Astrocyte (in vitro differentiated cells and primary cell): ENCODE measurements at places on chromosomes 13 and 19. TPM values are rescaled to one million over a fixed set of nuclear protein-coding genes. Genes with fewer than 3 reads are reported as not detected.
A peak's percentile ranks its signal among the peaks of the same experiment; 100 is the strongest.

Gene LILRB3
- total RNA-seq = not detected in 2 replicates

Gene ZNF418
- 5.5 and 10.4 TPM in 2 replicates for total RNA-seq

Gene TMEM221
- 0.19 and 0.23 TPM in 2 replicates for total RNA-seq

Gene CEACAM6
- total RNA-seq = not detected in 2 replicates

Gene GPALPP1
- total RNA-seq = 18.5 and 22.2 TPM in 2 replicates

- H3K36me3 ChIP-seq = no peaks in the 10 kb centered on the region
- H3K27me3 ChIP-seq = no peaks in the 10 kb centered on the region
- no peak overlapping the region for H3K27ac ChIP-seq
Measured at GRCh38 chr19:29090783-29091526, 122.0 kb downstream of the UQCRFS1 start.

GRCh38 chr19:42113641-42114348 lies 18.5 kb downstream of the POU2F2 start:
- peaks cover 4% of the 10 kb centered on the region for H3K36me3 ChIP-seq
- peak overlapping the region; percentile 24 for H3K4me3 ChIP-seq
- no peaks in the 10 kb centered on the region for H3K27me3 ChIP-seq

GRCh38 chr19:17091758-17092333 lies 16.3 kb downstream of the MYO9B start:
- H3K27me3 ChIP-seq = no peaks in the 10 kb centered on the region
- no peak overlapping the region for H3K27ac ChIP-seq
- H3K4me1 ChIP-seq = peaks cover 28% of the 10 kb centered on the region

DNA sequence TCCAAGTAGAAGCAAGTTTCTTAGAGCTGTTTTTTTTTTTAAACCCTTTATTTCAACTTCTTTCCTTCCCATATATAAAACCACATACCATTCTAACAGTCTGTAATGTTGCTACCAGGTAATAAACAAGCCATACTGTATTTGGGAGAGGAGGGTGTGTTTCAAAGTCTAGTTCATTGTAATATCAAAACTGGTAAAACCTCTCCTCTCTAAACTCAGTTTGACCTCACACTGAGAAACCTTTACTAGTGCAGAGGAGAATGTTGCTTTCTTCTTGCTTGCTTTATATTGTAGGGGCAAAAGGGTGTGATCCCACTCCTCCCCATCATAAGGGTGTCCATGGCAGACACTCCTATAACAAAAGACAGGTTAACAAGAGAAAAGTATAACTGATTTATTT lies 155.1 kb downstream of the GGACT start:
- no peaks in the 10 kb centered on the region for H3K27me3 ChIP-seq
- peaks cover 13% of the 10 kb centered on the region for H3K4me1 ChIP-seq
- peak overlapping the region; percentile 44 for H3K27ac ChIP-seq
- H3K4me3 ChIP-seq = no peak overlapping the region
- no peaks in the 10 kb centered on the region for H3K36me3 ChIP-seq
- DNase-seq = no peak

DNA sequence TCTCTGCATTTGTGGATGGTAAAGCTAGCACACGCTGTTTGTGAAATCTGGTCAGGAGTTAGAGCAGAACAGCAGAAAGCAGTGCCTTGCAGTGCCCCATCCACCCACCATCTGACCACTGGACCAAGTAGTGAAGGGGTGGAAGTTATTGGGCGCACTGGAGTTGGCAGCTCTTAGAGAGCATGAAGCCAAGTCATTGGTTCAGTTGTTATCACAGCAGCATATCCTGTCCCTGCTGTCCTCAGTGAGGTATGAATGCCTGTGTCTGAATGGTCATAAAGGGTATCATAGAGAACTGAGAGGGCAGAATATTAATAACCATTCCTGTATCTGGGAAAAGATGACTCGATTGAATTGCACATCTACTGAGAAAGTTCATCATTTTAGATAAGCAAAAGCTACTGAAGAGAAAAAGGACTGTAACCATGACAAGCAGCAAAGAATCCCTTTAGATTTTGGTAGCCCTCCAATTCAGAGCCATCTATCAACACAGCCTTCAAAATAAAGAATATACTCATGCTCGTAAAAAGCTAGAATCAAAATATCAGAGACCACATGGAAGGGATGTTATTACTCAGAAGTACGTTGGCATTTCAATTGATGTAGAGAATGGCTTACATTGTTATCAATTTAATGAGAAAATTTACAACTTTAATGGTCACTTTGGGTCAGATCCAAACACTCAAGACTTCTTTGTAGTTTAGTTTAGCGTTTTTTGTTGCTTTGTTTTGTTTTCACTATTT lies 919.0 kb downstream of the EFNB2 start:
- peak; percentile 53 for DNase-seq
- H3K4me1 ChIP-seq = peaks cover 6% of the 10 kb centered on the region
- H3K27ac ChIP-seq = no peak overlapping the region
- H3K27me3 ChIP-seq = no peaks in the 10 kb centered on the region
- no peaks in the 10 kb centered on the region for H3K36me3 ChIP-seq

DNA sequence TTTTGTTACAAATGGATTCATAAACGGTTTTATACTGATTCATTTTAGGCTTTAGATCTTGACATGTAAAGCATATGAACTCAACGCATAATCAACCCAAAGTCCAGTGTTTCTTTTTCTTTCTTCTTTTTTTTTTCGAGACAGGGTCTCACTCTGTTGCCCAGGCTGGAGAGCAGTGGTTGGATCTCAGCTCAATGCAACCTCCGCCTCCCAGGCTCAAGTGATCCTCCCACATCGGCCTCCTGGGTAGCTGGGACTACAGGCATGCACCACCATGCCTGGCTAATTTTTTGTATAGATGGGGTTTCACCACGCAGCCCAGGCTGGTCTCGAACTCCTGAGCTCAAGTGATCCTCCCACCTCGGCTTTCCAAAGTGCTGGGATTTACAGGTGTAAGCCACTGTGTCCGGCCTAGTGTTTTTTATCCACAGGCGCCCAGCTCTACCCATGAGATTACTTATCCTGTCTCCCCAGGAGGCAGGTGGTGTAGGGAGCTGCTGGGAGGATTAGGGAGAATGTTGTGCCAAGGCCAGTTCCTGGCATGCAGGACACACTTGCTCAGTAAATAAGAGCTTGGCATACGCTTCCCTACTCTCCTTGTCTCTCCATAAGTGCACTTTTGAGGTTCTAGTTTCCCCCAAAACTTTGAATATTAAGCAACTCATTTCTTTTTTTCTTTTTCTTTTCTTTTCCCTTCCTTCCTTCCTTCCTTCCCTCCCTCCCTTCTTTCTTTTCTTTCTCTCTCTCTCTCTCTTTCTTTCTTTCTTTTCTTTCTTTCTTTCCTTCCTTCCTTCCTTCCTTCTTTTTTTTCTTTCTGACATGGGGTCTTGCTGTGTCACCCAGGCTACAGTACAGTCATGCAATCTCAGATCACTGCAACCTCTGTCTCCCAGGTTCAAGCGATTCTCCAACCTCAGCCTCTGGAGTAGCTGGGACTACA lies 4.8 kb upstream of the CEBPA start:
- H3K27me3 ChIP-seq = peaks cover 16% of the 10 kb centered on the region
- H3K36me3 ChIP-seq = no peaks in the 10 kb centered on the region
- H3K4me1 ChIP-seq = no peaks in the 10 kb centered on the region

- peaks cover 78% of the 10 kb centered on the region for H3K27me3 ChIP-seq
- H3K27ac ChIP-seq = no peak overlapping the region
- no peak overlapping the region for H3K4me3 ChIP-seq
- H3K36me3 ChIP-seq = no peaks in the 10 kb centered on the region
- no peaks in the 10 kb centered on the region for H3K4me1 ChIP-seq
Measured at GRCh38 chr19:41924151-41925145, 3.8 kb downstream of the ERFL start.

GRCh38 chr19:14440049-14440448 lies 6.9 kb downstream of the PKN1 start:
- peaks cover 3% of the 10 kb centered on the region for H3K36me3 ChIP-seq
- no peak overlapping the region for H3K4me3 ChIP-seq
- H3K27me3 ChIP-seq = no peaks in the 10 kb centered on the region
- peaks cover 3% of the 10 kb centered on the region for H3K4me1 ChIP-seq
- no peak overlapping the region for H3K27ac ChIP-seq

DNA sequence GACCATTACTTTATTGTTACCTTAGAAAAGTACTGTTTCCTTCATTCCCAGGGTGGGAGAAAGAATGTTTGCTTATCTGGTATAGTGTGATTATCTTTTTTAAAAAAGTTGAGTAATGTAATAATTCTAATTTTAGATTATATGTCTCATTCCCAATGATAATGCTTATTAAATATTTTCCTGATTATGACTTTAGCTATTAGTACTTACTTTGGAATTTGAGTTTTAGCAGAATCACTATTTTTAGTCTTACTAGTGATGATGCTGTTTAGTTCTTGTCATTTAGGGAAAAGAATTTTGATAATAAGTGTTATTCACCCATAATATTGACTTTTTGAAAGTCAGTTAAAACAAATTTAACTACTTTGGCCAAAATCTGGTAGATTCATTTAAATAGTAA lies 95.2 kb downstream of the FRY start:
- H3K4me3 ChIP-seq = no peak overlapping the region
- H3K36me3 ChIP-seq = no peaks in the 10 kb centered on the region
- peaks cover 3% of the 10 kb centered on the region for H3K4me1 ChIP-seq
- no peaks in the 10 kb centered on the region for H3K27me3 ChIP-seq
- no peak for DNase-seq

DNA sequence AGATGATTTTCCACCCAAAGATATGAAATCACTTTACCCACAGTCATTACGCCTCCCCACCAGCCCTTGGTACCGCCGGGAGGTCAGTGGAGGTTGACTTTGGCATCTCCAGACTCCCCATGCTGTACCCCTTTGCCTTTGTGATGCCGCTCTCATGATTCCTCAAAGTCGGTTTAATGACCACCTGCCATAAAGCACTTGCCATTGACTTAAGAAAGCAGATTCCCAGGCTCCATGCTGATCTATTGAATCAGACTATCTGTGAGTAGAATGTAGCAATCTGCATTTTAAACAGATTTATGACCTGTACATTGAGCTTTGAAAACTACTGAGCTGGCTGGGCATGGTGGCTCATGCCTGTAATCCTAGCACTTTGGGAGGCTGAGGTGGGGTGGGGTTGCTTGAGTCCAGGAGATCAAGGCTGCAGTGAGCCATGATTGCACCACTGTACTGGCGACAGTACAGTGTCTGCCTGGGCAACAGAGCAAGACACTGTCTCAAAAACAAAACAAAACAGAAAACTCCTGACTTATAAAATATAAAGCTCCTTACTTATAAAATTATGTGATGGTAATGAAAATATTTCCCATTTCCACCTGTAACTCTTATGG lies 235.2 kb downstream of the KLF5 start:
- no peak for DNase-seq
- no peaks in the 10 kb centered on the region for H3K27me3 ChIP-seq
- no peaks in the 10 kb centered on the region for H3K4me1 ChIP-seq

DNA sequence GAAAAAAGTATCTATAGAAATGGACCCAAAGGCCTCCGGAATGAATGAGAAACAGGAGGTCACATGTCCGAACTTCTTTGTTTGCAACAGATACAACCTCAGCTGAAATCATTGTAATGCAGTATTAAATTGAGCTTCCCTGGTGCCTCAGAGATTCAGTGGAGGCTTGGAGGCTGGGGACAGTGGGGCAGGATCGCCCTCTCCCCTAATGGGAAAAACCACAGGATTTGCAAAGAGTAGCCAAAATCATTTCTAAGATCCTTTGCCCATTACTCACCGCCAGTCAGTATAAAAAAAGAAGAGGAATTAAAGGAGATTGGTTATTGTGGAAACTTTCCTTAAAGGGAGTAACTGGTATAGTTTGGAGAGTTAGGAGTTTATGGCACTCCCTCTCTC lies 30.4 kb upstream of the IRS2 start:
- H3K36me3 ChIP-seq = no peaks in the 10 kb centered on the region
- H3K27me3 ChIP-seq = no peaks in the 10 kb centered on the region
- H3K4me1 ChIP-seq = peaks cover 27% of the 10 kb centered on the region
- no peak overlapping the region for H3K4me3 ChIP-seq

GRCh38 chr19:11418094-11418548 lies 993 bp downstream of the RGL3 start:
- H3K4me3 ChIP-seq = no peak overlapping the region
- peaks cover 47% of the 10 kb centered on the region for H3K27me3 ChIP-seq
- DNase-seq = no peak
- H3K4me1 ChIP-seq = peaks cover 3% of the 10 kb centered on the region
- no peaks in the 10 kb centered on the region for H3K36me3 ChIP-seq

GRCh38 chr13:59686798-59687394 lies 476.8 kb downstream of the DIAPH3 start:
- H3K27me3 ChIP-seq = no peaks in the 10 kb centered on the region
- no peak overlapping the region for H3K27ac ChIP-seq
- H3K4me3 ChIP-seq = no peak overlapping the region
- H3K36me3 ChIP-seq = no peaks in the 10 kb centered on the region

DNA sequence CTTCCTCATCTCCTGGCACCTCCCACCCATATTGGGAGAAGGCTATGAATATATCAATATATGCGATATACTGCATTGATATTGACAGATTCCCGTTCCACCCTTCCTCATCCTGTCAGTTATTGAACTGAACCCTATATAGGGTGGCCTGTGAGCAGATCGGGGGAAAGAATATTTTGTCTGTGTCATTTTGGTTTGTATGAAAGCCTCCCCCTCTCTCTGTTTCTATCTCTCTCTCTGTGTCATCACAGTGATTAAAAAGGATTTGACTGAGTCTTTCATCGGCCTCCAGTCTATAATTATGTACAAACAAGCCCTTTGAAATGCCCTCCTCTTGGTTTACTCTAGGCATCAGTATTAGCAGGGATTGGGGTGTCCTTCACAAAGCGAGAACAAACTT lies 35.7 kb downstream of the RASL11A start:
- no peaks in the 10 kb centered on the region for H3K4me1 ChIP-seq
- no peak for DNase-seq
- no peak overlapping the region for H3K4me3 ChIP-seq
- H3K27me3 ChIP-seq = peaks cover 12% of the 10 kb centered on the region
- H3K36me3 ChIP-seq = peaks cover 2% of the 10 kb centered on the region

- peak overlapping the region; percentile 10 for H3K4me3 ChIP-seq
- peak; percentile 50 for DNase-seq
- no peak overlapping the region for H3K27ac ChIP-seq
- H3K4me1 ChIP-seq = peaks cover 12% of the 10 kb centered on the region
Measured at GRCh38 chr13:43316946-43317353, 293.6 kb downstream of the DNAJC15 start.

DNA sequence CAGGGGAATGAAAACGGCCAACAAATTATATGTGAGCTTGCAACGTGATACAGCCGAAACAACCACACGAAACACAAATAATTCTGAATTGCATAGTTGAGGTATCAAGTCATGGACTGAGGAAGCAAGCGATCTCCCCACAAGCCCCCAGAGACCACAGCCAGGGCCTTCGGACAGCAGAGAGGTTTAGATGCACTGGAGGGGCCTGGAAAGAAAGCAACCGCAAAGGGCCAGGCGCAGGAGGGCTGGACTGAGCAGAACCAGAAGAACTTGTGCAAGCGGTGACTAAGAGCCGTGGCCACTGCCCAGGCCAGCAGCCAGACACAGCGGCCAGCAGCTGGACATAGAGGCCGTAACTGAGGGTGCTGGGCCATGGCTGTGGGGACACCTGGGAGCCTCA lies 131.4 kb downstream of the TNFRSF19 start:
- no peaks in the 10 kb centered on the region for H3K36me3 ChIP-seq
- peaks cover 15% of the 10 kb centered on the region for H3K4me1 ChIP-seq
- H3K27ac ChIP-seq = peak overlapping the region; percentile 13
- DNase-seq = peak; percentile 83
- H3K27me3 ChIP-seq = no peaks in the 10 kb centered on the region
